ENCODE measurements at places on chromosomes 2 and 18. TPM values are rescaled to one million over a fixed set of nuclear protein-coding genes. Genes with fewer than 3 reads are reported as not detected.

Gene IL36A
- not detected for total RNA-seq

Gene ZNF385B
- total RNA-seq, result 8.8 TPM

DNA sequence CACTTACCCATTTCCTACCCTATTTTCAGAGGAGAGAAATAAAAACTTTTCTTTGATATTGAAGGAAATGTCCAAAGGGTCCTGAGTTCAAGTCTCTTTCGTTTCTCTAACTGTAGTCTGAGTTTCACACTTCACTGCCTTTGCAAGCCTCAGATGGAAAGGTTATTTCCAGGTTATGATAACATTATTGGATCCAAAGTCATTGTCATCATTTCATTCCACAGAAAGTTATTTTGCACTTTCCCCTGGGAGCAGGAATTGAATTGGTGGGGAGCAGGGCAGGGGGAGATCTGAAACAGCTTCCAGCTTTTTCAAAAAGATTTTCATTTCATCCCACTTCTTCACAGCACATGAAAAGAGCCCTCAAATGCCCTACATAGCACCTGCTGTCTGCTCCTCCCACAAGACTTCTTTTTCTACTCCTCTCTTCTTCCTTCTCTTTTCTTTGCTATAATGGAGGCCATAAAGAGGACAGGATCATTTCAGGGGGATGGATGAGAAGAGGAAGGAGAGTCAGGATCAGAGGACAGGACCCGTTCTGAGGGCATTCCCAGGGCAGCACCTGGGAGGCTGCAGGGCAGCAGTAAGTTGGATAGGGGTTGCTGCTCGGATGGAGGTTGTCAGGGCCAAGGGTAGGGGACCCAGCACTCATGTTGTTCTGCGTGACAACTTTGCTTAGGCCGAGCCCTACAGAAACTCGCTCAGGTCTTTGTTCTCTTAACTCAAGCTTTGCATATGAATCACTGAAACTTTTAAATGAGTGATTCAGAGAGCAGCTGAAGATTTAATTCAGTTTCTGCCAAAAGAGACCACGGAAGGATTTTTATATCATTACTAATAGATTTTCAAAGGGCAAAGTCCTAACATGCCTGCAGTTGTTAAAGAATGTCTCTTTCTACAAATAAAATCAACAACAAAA is 11.4 kb upstream of the GALNT5 start:
- DNase-seq, result no peak
- no peaks in the 10 kb centered on the region for H3K36me3 ChIP-seq
- no peaks in the 10 kb centered on the region for H3K27me3 ChIP-seq
- H3K27ac ChIP-seq, result peak overlapping the region; percentile 74
- no peak overlapping the region for H3K4me3 ChIP-seq

GRCh38 chr2:213001297-213001910 is 150.0 kb downstream of the IKZF2 start:
- no peaks in the 10 kb centered on the region for H3K4me1 ChIP-seq
- no peaks in the 10 kb centered on the region for H3K36me3 ChIP-seq
- no peak for DNase-seq
- H3K4me3 ChIP-seq, result no peak overlapping the region
- H3K27ac ChIP-seq, result no peak overlapping the region
- no peaks in the 10 kb centered on the region for H3K27me3 ChIP-seq

GRCh38 chr2:108620656-108621055 is 86.4 kb downstream of the LIMS1 start:
- no peak overlapping the region for H3K4me3 ChIP-seq
- H3K27me3 ChIP-seq, result no peaks in the 10 kb centered on the region
- peaks cover 7% of the 10 kb centered on the region for H3K4me1 ChIP-seq
- no peak for DNase-seq

- H3K4me3 ChIP-seq, result no peak overlapping the region
- H3K4me1 ChIP-seq, result no peaks in the 10 kb centered on the region
- H3K27me3 ChIP-seq, result no peaks in the 10 kb centered on the region
- H3K36me3 ChIP-seq, result no peaks in the 10 kb centered on the region
- no peak for DNase-seq
- no peak overlapping the region for H3K27ac ChIP-seq
These were observed 226.6 kb downstream of the OSR1 start for GRCh38 chr2:19131871-19132270.

Gene POTEC
- not detected for total RNA-seq

DNA sequence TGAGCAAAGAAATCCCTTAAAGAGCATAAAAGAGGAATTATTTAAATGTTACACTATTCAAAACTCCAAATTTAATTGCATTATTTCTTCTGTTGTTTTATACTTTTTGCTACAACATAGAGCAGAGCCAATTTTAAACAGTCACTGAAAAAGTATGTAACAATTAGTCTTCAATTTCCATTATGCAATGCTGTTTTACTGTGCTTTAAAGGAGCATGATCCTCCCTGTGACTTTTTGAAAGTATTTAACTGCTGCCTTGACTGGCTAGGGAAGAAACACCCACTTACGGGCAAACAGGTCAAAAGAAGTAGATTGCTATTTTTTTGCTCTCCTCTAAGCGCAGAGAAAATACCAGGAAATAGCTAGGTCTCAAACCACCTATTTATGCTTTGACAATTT is 217.4 kb upstream of the GCFC2 start:
- H3K4me1 ChIP-seq, result no peaks in the 10 kb centered on the region
- no peak overlapping the region for H3K27ac ChIP-seq
- H3K36me3 ChIP-seq, result no peaks in the 10 kb centered on the region
- no peak for DNase-seq
- H3K27me3 ChIP-seq, result no peaks in the 10 kb centered on the region

GRCh38 chr2:203670939-203671338 is 35.5 kb upstream of the CD28 start:
- no peak overlapping the region for H3K4me3 ChIP-seq
- no peaks in the 10 kb centered on the region for H3K27me3 ChIP-seq
- no peaks in the 10 kb centered on the region for H3K36me3 ChIP-seq
- H3K4me1 ChIP-seq, result no peaks in the 10 kb centered on the region

Gene FBXO15
- 0.64 TPM for total RNA-seq

DNA sequence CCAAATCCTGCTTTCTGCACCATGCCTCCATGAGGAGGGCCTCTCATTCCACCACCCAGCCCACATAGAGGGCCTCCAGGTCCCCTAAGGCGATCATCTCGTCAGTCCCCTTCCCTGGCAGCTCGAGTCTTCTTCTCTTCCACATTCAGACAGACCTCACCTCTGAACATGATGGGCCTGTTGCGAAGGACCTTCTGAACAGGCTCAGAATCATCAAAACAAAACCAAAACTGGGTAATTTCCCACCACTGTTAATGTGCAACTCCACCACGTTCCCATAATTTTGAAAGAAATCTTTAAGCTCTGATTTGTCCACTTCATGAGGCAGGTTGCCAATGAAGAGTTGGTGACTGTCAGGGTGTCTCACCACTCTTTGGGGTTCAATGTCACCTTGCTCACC is 20.4 kb downstream of the ZRANB3 start:
- no peaks in the 10 kb centered on the region for H3K4me1 ChIP-seq
- H3K27me3 ChIP-seq, result no peaks in the 10 kb centered on the region
- no peak overlapping the region for H3K27ac ChIP-seq
- DNase-seq, result no peak

GRCh38 chr2:164837807-164838206 is 3.8 kb downstream of the COBLL1 start:
- no peaks in the 10 kb centered on the region for H3K4me1 ChIP-seq
- DNase-seq, result no peak
- no peaks in the 10 kb centered on the region for H3K36me3 ChIP-seq
- no peaks in the 10 kb centered on the region for H3K27me3 ChIP-seq
- no peak overlapping the region for H3K4me3 ChIP-seq
- H3K27ac ChIP-seq, result peak overlapping the region; percentile 13

DNA sequence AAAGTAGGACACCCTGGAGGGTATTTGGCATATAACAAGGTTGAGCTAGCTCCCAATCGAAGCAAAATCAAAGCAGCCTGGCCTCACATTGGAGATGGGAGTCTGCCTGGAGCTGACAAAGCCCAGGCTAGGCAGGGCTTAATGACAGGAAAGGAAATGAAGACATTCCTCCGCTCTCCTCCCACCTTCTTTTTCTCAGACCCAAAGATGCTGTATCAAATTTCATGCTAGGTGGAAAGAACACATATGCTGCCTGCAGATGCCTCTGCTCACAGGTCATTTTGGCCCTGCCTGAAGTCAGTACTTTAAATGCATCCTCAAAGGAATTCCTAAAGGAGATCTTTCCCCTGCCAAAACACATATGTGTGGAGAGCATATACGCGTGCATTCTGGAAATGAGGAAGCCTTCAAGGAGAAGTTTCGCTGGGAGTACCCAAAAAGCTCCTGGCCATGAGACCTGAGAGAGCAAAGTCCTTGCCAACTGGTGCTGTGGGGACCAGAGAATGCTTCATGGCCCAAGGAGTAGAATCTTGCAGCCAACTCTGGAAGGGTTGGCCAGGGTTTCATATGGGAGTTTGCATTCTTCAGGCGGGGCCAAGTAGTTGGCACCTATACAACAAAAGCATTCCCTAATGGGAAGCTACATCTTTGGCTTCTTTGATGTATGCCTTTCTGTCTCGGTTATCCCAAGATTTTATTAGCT is 88.0 kb downstream of the AQP4 start:
- H3K4me3 ChIP-seq, result peak overlapping the region; percentile 5
- peak overlapping the region; percentile 46 for H3K27ac ChIP-seq
- H3K36me3 ChIP-seq, result no peaks in the 10 kb centered on the region
- DNase-seq, result no peak
- no peaks in the 10 kb centered on the region for H3K27me3 ChIP-seq
- no peaks in the 10 kb centered on the region for H3K4me1 ChIP-seq

Gene CDH2
- 0.16 TPM for total RNA-seq

- no peaks in the 10 kb centered on the region for H3K27me3 ChIP-seq
- DNase-seq, result no peak
- no peak overlapping the region for H3K4me3 ChIP-seq
- H3K27ac ChIP-seq, result no peak overlapping the region
- H3K36me3 ChIP-seq, result no peaks in the 10 kb centered on the region
These were observed 24.7 kb downstream of the ATAD2B start for GRCh38 chr2:23901966-23902846.

DNA sequence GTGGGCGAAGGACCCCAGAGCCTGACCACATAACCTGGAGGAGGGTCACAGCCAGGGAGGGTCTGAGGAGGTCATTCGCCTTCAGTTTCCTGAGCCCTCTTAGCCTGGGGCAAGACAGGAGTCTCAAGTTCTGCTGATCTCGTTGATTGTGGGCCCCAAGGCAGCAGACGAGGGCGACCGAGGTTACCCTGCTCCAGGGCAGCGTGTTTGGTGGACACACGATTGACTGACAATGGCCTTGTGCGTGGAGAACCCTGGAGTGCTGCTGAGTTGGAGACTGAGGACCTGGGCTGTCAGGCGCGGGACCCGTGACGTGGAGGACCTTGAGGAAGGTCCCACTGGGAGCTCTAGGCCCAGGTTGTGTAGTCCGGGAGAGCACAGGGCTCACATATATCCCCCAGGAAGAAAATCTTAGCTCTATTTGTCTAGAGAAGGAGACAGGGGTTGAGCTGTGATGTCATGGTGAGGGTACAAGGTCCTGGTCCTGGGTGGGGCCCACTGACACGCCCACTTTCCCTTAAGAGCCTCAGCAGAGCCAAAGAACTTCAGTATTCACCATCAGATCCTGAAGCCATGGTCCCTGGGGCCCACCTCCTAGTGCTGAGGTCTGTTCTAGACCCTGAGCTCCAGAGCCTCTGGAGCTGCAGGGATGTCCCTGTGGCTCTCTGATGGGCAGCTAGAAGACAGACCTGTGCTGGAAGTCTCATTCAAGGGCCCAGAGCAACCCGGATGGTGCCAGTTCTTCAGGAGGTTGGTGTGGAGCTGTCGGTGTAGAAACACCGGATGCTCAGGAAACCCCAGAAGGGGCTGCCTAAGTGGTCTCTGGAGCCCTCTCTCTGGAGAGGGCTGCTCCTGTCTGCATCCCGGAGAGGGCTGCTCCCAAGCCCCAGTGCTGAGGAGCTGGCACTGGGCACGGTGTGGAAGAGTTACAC is 53.1 kb downstream of the DYSF start:
- H3K4me1 ChIP-seq, result no peaks in the 10 kb centered on the region
- no peak for DNase-seq
- no peaks in the 10 kb centered on the region for H3K27me3 ChIP-seq
- H3K4me3 ChIP-seq, result no peak overlapping the region
- no peak overlapping the region for H3K27ac ChIP-seq

DNA sequence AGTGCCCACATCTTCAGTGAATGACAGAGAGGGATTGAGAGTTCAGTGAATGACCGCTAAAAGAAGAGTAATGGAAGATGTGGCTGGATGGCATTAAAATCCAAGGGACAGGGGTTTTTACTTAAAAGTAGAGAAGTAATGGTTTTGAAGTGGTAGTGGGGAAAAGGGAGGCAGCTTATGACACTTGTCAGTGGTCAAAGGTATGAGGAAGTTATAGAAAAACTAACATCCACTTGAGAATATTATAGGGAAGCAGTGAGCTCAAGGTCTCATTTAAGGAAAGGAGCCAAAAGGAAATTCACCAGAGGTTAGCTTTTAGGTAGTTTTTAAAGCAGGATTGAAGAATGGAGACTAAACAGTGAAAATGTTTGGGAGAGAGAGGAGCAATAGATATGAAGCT is 24.3 kb downstream of the CDK15 start:
- H3K27me3 ChIP-seq, result no peaks in the 10 kb centered on the region
- H3K36me3 ChIP-seq, result no peaks in the 10 kb centered on the region
- H3K4me1 ChIP-seq, result no peaks in the 10 kb centered on the region

GRCh38 chr18:24354278-24354677 is 43.3 kb downstream of the OSBPL1A start:
- H3K4me3 ChIP-seq, result no peak overlapping the region
- H3K27ac ChIP-seq, result no peak overlapping the region
- no peaks in the 10 kb centered on the region for H3K27me3 ChIP-seq
- no peaks in the 10 kb centered on the region for H3K36me3 ChIP-seq
- no peak for DNase-seq
- H3K4me1 ChIP-seq, result no peaks in the 10 kb centered on the region

Gene KIF5C
- 6.2 TPM for total RNA-seq

DNA sequence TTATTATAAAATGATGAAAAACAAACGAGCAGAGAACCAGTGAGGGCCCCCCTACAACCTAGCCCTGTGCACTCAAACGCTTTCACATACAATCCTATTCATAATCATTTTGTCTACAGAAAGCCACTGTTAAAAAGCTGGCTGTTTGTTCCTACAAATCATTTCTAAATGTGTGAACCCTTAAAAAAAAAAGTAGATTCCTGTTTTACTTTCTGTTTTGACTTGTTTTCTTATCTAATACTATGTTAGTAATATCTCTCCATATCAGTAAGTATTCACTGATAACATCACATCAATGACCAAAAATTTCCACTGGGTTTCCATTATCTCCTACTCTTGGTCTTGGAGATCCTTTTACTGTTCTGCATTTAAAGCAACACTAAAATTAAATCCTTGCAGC is 128.8 kb upstream of the TTC39C start:
- peak overlapping the region; percentile 79 for H3K27ac ChIP-seq
- H3K27me3 ChIP-seq, result no peaks in the 10 kb centered on the region
- H3K4me3 ChIP-seq, result no peak overlapping the region
- H3K36me3 ChIP-seq, result no peaks in the 10 kb centered on the region
- H3K4me1 ChIP-seq, result no peaks in the 10 kb centered on the region

- no peaks in the 10 kb centered on the region for H3K36me3 ChIP-seq
- H3K27me3 ChIP-seq, result no peaks in the 10 kb centered on the region
- H3K4me1 ChIP-seq, result no peaks in the 10 kb centered on the region
These were observed 1779.7 kb upstream of the CELF4 start for GRCh38 chr18:39345321-39345720.

- no peaks in the 10 kb centered on the region for H3K27me3 ChIP-seq
- no peak for DNase-seq
- peaks cover 4% of the 10 kb centered on the region for H3K4me1 ChIP-seq
- H3K36me3 ChIP-seq, result no peaks in the 10 kb centered on the region
These were observed 199.1 kb downstream of the GLI2 start for GRCh38 chr2:120934574-120935338.

- no peaks in the 10 kb centered on the region for H3K27me3 ChIP-seq
- H3K4me3 ChIP-seq, result peak overlapping the region; percentile 29
- no peak overlapping the region for H3K27ac ChIP-seq
- peak; percentile 57 for DNase-seq
These were observed 305.6 kb upstream of the CXCR4 start for GRCh38 chr2:136423516-136423996.
